ENCODE measurements at places on chromosomes 2 and 18.

DNA sequence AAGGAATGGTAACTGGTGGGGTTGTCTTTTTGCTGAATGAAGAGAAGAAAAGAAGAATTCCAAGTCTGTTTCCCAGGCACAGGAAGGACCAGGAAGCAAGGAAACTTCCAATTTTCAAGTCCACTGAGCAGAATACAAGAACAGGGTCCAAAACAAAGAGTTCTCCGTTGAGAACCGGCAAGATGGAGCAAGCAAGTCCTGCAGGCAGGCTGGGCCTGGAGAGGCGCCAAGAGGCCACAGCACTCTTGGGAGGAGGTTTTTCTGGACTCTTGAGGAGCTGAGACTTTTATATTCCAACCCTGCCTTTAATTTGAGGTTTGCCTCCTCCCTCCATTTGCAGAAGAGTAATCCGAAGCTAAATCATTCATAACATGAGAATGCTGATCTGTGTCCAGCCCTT is 224.5 kb downstream of the IKZF2 start:
- H3K4me3 ChIP-seq = no peak overlapping the region
- H3K4me1 ChIP-seq = no peaks in the 10 kb centered on the region
- no peaks in the 10 kb centered on the region for H3K36me3 ChIP-seq
- peak; percentile 23 for DNase-seq

- no peaks in the 10 kb centered on the region for H3K4me1 ChIP-seq
- H3K36me3 ChIP-seq = no peaks in the 10 kb centered on the region
- no peak for DNase-seq
- no peak overlapping the region for H3K27ac ChIP-seq
- H3K4me3 ChIP-seq = no peak overlapping the region
These were observed 683.1 kb upstream of the ACVR2A start for GRCh38 chr2:147161746-147162145.

DNA sequence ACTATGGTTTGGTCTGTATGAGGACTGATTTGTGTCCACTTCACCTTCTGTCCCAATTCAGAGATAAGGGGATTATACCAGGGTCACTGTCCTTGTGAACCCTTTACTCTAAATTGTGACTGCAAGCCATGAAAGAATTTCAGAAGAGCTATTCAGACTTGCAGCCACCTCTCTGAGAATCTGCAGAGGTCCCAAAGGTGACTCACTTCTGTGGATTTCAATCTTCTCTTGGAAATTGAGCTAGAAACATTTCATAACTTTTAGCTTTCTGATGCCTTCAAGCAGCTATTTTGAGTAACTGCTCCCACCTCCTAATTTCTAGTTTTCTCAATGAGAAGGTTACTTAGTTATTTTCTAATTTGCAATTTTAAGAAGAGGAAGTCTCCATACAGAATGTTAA is 1242.4 kb upstream of the ACVR2A start:
- no peak overlapping the region for H3K4me3 ChIP-seq
- H3K36me3 ChIP-seq = no peaks in the 10 kb centered on the region
- no peaks in the 10 kb centered on the region for H3K27me3 ChIP-seq
- H3K27ac ChIP-seq = no peak overlapping the region

GRCh38 chr2:159711562-159712142 is 654 bp upstream of the MARCHF7 start:
- peak overlapping the region; percentile 50 for H3K4me3 ChIP-seq
- no peaks in the 10 kb centered on the region for H3K27me3 ChIP-seq
- peaks cover 38% of the 10 kb centered on the region for H3K4me1 ChIP-seq
- peak overlapping the region; percentile 98 for H3K27ac ChIP-seq

DNA sequence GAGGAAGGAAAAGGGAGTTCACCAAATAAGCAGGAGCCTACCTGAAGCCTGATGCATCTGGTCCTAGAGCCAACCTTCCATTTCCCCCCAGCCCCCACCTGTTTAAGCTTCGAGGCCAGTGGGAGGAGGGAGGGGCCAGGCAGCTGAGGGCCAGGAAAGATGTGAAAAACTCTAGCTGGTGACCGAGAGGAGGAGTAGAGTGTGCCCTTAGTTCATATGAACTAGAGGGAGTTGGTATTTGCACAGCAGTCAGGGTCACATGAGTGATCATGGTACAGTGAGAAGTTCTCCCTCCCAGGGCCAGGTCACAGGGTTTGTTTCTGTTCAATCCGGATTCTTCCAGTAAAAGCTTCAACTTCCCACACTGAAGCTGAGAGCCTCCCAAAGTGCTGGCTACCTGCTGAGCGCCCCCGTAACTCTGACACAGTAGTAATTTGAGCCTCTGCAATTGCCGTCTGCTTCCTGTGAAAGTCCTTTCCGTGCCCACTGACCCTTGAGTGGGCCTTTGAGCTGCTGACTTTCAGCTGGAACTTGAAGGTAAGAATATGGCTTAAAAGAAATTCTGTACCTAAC is at the start of gene SULT1C2:
TSS of gene SULT1C2 (plus strand) at position 362 of the 573 bp plus-strand sequence. CDS start 4,773 bp downstream, outside the sequence.
- H3K27me3 ChIP-seq = no peaks in the 10 kb centered on the region
- DNase-seq = no peak
- no peak within 1 kb of the TSS for H3K4me3 ChIP-seq
- H3K27ac ChIP-seq = no peak within 1 kb of the TSS
- no peaks in the 10 kb centered on the region for H3K36me3 ChIP-seq
- no peaks in the 10 kb centered on the region for H3K4me1 ChIP-seq

GRCh38 chr18:11366410-11366809 is 217.0 kb upstream of the PIEZO2 start:
- no peak for DNase-seq
- H3K27me3 ChIP-seq = no peaks in the 10 kb centered on the region
- H3K36me3 ChIP-seq = no peaks in the 10 kb centered on the region
- H3K4me3 ChIP-seq = no peak overlapping the region

- H3K27ac ChIP-seq = no peak overlapping the region
- no peaks in the 10 kb centered on the region for H3K27me3 ChIP-seq
- H3K4me1 ChIP-seq = no peaks in the 10 kb centered on the region
- no peak overlapping the region for H3K4me3 ChIP-seq
- no peaks in the 10 kb centered on the region for H3K36me3 ChIP-seq
These were observed 805.3 kb upstream of the RAB6C start for GRCh38 chr2:129174143-129174542.

GRCh38 chr2:3451169-3451568 is 68.2 kb downstream of the ADI1 start:
- peaks cover 48% of the 10 kb centered on the region for H3K36me3 ChIP-seq
- H3K4me1 ChIP-seq = peaks cover 8% of the 10 kb centered on the region
- H3K27ac ChIP-seq = no peak overlapping the region

DNA sequence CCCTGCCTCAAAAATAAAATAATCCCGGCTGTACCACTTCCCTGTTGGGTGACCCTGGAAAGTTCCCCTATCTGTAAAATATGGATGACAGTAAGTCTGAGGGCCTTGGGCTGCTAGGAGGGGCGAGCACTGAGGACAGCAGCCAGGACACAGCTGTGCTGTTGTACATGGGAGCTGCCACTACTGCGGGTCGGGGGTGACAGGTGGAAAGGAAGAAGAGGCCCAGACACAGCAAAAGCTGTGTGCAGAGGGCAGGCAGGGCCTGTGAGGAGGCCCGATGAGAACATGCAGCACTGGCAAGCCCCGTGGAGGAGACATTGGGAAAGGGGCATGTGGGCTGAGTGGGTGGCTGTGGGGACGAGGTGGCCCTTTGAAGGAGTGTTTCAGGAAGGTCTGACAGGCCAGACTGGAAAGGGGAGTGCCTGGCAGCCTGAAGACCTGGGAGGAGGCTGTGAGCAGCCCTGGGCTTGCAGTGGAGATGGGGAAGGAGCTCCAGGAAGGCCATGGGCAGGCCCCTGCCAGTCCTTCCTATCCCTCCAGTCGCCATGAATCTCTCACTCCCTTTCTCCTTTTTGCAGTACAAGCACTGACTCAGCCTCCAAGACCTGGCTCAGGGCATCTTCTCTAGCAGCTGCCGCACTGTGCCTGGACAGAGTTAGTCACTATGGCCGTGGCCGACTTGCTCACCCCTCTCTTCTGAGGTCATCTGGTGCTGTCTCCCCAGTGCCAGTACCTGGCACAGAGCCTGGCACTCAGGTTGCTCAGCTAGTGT is 28.9 kb upstream of the SEMA4C start:
- no peak overlapping the region for H3K27ac ChIP-seq
- DNase-seq = no peak
- no peaks in the 10 kb centered on the region for H3K36me3 ChIP-seq
- H3K27me3 ChIP-seq = no peaks in the 10 kb centered on the region

DNA sequence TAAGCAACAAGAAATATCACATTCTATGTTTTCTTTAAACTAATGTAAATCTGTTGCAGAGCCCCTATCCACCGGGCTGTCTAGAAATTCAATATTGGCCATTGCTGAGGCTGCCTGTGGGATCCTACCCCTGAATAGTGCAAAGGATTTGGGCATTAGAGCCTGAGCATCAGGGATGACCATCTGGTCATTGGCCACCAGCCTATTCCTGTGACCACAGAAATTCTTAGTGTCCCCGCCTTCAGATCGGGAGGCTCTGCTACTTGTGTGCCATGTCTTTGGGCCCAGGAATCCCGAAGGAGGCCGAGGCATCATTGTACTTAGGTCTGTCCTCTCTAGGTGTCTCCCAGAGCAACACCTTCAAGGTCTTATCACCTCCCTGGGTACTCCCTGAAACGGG is 73.8 kb downstream of the HRH4 start:
- no peak overlapping the region for H3K27ac ChIP-seq
- DNase-seq = no peak
- H3K27me3 ChIP-seq = no peaks in the 10 kb centered on the region
- no peaks in the 10 kb centered on the region for H3K36me3 ChIP-seq
- H3K4me3 ChIP-seq = no peak overlapping the region

- no peaks in the 10 kb centered on the region for H3K36me3 ChIP-seq
- H3K4me3 ChIP-seq = no peak overlapping the region
- no peak for DNase-seq
- H3K27me3 ChIP-seq = no peaks in the 10 kb centered on the region
These were observed 208.4 kb downstream of the DYSF start for GRCh38 chr2:71661782-71662181.

DNA sequence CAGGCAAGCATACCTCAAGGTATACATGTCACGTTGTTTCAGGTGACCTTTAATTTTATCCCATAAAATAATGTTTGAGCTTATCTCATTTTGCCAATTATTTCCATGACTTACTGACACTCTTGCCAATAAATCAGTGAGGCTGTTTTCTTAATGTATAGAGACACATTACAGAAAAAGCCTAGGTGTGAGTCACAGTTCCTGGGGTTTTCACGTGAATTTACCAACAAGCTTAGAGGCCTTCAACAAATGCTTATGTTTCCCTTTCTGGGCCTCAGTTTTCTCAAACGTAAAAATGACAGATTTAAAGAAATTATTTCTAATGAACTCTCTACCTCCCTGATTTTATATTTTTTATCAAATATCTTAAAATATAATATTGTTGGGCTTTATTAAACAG is 517.5 kb upstream of the SPHKAP start:
- DNase-seq = no peak
- H3K4me3 ChIP-seq = no peak overlapping the region
- no peak overlapping the region for H3K27ac ChIP-seq
- no peaks in the 10 kb centered on the region for H3K36me3 ChIP-seq
- no peaks in the 10 kb centered on the region for H3K27me3 ChIP-seq

GRCh38 chr2:177678939-177679338 is 286.4 kb downstream of the AGPS start:
- no peak for DNase-seq
- no peaks in the 10 kb centered on the region for H3K36me3 ChIP-seq
- H3K27ac ChIP-seq = no peak overlapping the region

DNA sequence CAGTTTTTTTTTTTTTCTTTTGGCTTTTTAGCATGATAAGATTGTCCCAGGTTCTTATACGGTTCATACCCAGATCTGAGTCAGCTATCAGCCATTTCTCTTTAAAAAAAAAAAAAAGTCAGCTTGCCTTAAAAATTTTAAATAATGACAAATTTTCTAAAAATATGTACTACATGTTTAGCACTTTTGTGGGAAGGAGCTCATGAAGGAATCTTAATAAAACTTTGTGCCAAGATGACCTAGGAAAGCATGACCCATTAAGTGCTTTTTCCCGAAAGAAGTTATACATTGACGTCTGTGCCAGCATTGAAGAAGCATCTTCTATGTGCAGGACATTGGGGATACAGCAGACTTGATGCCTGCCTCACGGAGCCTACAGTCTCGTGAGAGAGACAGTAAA is 4.5 kb upstream of the RBMS1 start:
- H3K4me1 ChIP-seq = no peaks in the 10 kb centered on the region
- H3K27me3 ChIP-seq = no peaks in the 10 kb centered on the region
- H3K4me3 ChIP-seq = no peak overlapping the region
- no peak for DNase-seq
- H3K36me3 ChIP-seq = no peaks in the 10 kb centered on the region
- no peak overlapping the region for H3K27ac ChIP-seq

- no peak overlapping the region for H3K4me3 ChIP-seq
- H3K27me3 ChIP-seq = no peaks in the 10 kb centered on the region
- no peak overlapping the region for H3K27ac ChIP-seq
- H3K36me3 ChIP-seq = no peaks in the 10 kb centered on the region
- peaks cover 4% of the 10 kb centered on the region for H3K4me1 ChIP-seq
These were observed 20.2 kb downstream of the CRACDL start for GRCh38 chr2:98915751-98916358.
